IPS DF 6.9 (cell line): ENCODE measurements at places on chromosomes 6 and 20.

- no peak for DNase-seq
Measured at GRCh38 chr20:8803065-8803464, 265.8 kb upstream of the PLCB4 start.

DNA sequence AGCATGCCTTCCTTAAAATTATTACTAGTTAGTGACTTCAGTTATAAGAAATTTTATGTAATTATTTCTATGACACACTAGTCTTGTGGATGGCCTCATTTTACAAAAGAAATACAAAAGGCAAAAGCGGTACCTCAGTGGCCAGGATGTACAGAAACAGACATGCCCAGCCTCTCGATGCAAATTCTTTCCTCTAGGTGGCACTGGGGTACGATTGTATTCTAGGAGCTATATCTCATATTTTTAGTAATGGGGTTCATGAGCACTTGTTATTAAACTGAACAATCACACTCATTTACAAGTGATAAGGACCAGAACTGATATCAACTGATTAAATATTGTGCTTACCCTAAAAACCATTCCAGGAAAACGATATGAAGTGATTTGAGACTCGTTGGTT, 59.8 kb downstream of the SOD2 start:
- no peak for DNase-seq

DNA sequence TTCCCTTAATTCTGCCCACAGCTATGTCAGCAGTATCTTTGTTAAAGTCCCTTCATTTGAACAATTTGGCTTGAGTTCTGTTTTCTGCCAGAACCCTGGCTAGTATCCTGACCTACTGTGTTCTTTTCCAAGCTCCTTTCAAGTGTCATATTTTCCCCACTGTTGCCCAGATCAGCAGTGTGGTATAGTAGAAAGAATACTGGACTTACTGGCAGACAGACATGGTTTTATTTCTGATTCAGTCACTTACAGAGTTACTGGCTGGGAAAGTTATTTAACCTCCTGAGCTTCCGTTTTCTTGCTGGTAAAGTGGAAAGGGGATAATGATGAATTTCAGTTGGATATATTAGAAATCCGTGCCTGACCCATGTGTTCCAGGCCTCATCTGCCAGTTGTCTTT, 39.8 kb upstream of the RAB23 start:
- DNase-seq, result no peak

- DNase-seq, result no peak
Measured at GRCh38 chr6:89505847-89506246, 72.9 kb downstream of the ANKRD6 start.

DNA sequence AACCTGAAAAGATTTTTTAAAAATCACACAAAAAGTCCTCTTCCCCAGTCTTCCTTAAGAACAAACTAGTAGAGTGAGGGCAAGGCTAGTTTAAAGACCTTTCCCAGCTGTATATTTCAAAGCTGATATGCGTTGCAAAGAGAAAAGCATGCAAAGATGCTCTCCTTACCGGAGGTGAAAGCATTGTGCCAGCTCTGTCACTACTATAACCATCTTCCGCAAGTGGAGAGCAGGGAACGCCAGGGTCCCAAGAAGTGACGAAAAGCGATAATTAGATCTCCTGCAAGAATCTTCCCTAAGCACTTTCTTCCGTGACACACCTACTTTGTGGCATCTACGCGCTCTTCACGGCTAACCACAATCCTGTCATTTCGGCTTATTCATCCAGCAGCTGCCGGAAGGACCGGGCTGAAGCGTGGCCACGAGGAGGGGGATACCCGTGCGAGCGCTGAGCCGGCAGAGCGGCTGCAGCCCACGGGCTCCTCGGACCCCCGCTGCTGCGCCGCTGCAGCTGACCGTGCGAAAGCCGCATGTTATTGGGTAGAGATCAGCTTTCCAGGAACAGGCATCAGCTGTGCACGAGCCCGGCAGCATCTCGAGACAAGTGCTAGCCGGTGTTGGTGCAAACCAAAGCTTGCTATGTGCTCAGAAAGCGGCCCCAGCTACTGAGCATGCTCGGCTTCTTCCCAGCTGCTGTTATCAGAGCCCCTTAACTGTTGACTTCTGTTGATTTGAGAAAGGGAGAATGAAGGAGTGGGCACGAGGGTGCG, 57.2 kb upstream of the ARHGAP18 start:
- DNase-seq, result no peak

GRCh38 chr6:152099446-152100182, 292.1 kb downstream of the ESR1 start:
- no peak for DNase-seq

- DNase-seq, result no peak
Measured at GRCh38 chr6:56517155-56517745, 125.4 kb downstream of the DST start.

DNA sequence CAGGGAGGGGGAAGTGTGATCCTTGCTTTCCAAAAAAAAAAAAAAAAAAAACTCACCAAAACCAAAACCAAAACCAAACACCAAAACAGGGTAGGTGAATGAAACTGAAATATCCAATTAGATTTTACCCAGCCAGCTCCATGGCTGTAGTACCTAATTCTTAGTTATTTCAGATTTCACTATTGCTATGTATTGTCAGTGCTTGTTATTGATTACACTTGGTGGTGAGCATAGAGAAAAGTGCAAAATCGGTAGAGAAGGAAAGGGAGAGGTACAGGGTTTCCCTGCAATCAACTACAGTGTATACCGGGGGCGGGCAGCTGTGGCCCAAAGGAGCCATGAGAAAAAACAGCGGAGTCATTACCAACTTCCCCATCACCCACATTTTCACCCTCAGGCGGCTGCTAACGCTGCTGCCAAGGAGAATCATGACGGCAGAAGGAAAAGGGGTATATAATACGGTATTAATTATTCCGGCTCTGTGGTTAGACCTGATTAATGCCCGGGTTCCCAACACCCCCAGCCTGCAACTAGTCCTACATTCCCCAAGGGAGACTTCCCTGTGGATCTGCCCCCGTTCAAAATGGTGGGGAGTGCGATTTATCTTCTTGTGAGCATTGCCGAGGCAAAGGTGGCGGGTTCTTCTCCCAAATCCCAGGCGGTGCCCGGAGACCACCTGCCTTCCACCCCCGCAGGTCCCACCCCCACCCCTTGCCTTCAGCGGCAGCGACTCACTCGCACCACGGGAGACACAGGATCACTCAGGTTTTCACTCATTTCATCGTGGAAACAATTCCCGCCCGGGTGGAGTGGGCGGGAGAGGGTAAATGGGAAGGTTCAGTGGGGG, at the start of gene C6orf62:
TSS of gene C6orf62 (minus strand) at position 30 of the 847 bp plus-strand sequence. CDS start 486 bp downstream, outside the sequence.
- no peak for DNase-seq

DNA sequence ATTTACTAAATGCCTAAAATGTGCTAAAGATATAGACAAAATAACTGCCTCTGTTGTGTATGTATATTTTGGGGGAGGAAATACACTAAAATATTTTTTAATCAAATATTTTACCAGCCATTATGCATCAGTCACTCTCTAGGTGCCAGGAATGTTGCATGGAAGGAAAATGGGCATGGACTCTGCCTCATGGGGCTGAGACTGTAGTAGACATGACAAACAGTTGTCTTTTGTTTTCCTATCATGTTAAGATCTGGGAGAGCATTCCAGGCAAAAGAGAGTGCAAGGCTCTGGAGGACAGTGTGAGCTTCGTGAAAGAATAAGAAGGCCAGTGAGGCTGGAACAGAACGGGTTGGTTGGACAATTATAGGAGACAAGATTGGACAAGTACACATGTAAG, 26.5 kb downstream of the HLA-DOB start:
- no peak for DNase-seq

GRCh38 chr6:87830907-87831306, 128.9 kb upstream of the AKIRIN2 start:
- DNase-seq, result no peak

DNA sequence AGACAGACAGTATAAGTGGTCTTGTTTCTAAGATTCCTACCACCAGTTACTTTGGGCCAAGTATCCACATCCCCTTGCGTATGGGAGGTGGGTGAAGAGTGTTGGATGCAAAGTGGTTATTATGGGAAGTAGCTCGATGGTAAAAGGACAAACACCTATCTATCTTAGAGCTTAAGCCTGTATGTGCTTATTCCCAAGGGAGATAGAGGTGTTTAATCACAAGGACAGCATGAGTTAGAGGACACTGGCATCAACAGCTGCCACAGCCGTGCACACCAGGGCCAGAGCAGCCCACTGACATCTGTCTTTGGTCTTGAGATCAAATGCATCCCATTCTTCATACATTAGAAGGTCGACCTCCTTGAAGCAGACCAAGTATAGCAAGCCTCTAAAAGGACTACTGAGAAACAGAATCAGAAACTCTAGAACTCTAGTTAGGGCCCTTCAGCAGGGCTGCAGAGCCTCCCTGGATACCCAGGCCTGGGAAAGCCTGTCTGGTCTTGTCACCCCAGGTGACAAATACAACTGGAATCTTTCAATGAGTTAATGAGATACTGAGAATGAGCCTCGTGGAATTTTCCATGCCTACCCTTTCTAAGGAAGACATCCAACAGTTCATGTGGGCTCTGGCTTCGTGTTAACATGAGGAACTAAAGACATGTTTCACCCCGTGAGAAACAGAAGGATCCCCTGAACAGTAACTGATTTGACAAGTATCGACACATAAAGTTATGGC, 28.7 kb downstream of the TXNDC5 start:
- no peak for DNase-seq

- no peak for DNase-seq
Measured at GRCh38 chr6:157759028-157759427, 64.0 kb upstream of the SNX9 start.

- no peak for DNase-seq
Measured at GRCh38 chr6:3874069-3874468, 24.9 kb downstream of the FAM50B start.

DNA sequence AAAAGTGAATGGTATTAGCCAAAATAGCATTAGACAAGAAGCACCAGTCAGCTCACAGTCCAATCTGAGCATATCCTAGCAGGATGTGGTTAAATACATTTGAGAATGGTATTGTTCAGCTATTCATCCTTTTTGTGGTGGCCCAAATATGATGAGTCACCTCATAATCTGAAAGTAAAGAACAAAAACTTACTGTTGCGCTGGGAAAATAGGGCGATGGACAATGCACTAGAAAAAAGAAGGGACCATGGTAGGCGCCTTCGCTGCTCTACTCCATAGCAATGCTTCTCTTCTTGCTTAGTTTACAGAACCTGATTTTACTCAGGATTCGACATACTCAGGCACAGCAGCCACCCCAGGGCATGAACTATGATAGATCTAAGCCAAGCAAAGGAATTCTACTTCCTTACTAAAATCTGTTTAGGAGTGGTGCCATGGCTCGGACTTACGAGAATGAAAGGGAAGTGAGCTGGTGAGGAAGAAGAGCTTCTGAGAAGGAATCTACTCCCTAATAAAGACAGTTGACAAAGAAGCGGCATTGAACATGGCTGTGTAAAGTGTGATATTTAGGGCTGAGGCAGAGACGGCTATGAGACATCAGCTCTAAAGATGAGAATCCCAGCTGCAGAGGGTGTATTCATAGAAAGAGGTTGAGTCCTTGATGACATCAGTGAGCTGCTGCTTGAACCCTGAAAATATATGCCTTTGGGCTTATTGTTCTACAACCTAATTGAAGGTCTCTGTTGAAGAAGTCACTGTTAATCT, 16.6 kb upstream of the FBXO9 start:
- DNase-seq, result no peak

DNA sequence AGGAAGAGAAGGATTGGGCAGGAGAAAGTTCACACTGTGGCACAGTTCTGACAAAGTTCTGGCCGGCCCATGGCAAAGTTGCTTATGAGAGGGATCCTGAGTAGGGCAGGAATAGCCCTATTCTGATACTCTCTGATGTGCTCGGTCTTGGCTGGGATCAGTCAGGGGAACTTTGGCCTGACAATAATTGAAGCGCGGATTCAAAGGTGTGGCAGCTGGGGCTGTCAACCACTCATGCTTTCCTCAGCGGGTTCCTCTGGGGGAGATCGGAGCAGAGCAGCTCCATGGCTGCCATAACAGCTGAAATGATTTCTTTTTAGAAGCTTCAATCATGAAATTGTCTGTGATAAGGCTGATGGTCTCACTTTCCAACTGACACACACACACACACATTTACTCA, 714.1 kb downstream of the DHX35 start:
- no peak for DNase-seq

GRCh38 chr6:116101790-116102189, 1.1 kb downstream of the NT5DC1 start:
- no peak for DNase-seq

GRCh38 chr20:37353285-37353849, 7.4 kb downstream of the SRC start:
- DNase-seq, result no peak

DNA sequence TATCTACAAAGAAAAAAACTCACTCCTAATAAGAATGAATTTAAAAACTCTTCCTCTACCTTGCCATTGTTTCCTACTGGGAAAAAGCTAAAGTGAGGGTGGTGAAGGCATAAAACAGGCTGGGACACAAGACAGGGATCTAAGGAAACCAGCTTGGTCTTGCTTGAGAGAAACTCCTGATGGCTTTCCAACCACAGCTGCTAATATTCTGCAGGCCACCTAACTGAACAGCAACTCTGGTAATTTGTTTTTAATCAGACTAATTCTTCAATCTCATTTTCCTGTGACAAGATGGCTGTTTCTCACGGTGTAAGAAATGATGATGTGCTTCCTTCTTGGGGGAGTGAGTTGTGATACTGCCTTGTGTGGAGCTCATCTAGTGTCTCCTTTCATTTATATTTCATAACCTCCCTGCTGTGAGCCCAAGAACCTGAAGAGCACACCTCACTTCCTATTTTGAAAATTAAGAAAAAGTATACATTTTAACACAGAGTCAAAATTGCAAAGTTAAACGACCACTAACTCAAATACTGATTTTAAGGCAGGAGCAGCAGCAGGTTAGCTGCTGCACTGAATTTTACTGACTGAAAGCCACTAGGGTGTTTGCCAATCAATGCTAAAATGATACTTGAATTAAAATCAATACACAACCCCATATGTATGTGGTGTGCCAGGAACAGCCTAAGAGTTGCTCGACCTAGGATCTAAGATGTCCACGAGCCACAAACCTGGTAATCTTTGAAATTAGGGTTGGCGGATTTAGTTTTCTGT, 58.0 kb downstream of the BACH2 start:
- DNase-seq, result no peak

DNA sequence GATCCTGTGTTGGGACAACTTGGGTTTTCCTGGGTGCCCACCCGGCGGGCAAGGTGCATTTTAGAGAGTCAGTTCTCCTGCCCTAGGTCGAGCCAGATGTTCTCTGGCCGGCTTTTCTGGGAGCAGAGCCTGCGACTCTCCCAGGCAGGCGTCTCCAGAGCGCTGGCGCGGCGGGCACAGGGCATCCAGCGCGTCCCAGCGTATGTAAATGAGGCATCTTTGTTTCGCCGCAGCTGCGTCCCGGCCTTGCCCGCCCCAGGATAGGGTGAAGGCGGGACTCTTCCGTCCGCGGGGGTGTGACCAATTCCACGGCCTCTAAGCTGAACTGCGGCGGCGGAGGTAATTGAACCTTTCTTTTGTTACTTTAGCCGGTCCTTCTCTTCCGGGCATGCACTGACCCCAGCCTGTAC, 9.1 kb downstream of the GRIK2 start:
- no peak for DNase-seq

GRCh38 chr20:2752567-2753460, 47.6 kb downstream of the CPXM1 start:
- DNase-seq, result no peak

- no peak for DNase-seq
Measured at GRCh38 chr6:108179741-108180140, 13.9 kb downstream of the NR2E1 start.

- no peak for DNase-seq
Measured at GRCh38 chr6:146814148-146814750, 215.5 kb downstream of the ADGB start.
